ENCODE measurements at places on chromosomes 12 and 14.

- no peak overlapping the region for H3K27ac ChIP-seq
- H3K36me3 ChIP-seq: no peaks in the 10 kb centered on the region
- no peak for DNase-seq
- H3K4me3 ChIP-seq: no peak overlapping the region
- H3K27me3 ChIP-seq: no peaks in the 10 kb centered on the region
Measured at GRCh38 chr14:86143248-86143647, 613.3 kb downstream of the FLRT2 start.

- no peak overlapping the region for H3K4me3 ChIP-seq
- no peak for DNase-seq
- H3K27me3 ChIP-seq: no peaks in the 10 kb centered on the region
- no peaks in the 10 kb centered on the region for H3K36me3 ChIP-seq
- no peaks in the 10 kb centered on the region for H3K4me1 ChIP-seq
- H3K27ac ChIP-seq: no peak overlapping the region
Measured at GRCh38 chr14:99093532-99094517, 178.2 kb downstream of the BCL11B start.

DNA sequence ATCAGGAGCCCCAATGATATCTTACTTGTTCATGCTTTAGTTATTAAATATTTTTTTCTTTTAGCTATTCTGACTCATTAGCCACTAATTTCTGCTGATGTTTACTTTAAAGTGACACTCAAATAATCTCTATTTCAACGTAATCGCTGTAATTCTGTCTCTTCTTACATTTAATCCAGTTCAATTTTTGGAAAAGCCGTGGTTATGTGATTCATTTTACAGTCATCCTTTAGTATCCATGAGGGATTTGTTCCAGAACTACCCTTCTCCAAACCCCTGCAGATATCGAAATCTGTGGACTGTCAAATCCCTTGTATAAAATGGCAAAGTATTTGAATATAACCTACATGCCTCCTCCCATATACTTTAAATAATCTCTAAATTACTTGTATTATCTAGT is 1103.4 kb downstream of the LRFN5 start:
- no peak overlapping the region for H3K4me3 ChIP-seq
- no peaks in the 10 kb centered on the region for H3K4me1 ChIP-seq
- H3K27ac ChIP-seq: no peak overlapping the region
- no peaks in the 10 kb centered on the region for H3K27me3 ChIP-seq

DNA sequence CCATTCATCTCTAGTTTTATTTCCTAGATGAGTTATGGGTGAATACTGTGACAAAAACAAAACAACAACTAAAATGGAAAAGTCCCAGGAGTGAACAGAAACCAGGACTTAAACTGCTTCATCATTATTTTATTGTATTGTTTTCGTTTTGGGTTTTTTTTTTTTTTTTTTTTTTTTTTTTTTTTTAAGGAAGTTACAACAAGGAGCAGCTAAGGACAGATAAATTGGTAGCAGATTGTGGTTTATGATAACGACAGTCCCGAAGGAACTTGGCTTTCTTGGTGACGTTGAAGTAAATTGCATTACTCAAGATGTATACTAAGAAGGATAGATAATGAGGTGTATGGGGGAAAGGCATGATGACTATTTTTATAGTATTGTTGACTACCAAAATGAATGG is 866.3 kb downstream of the NRXN3 start:
- no peaks in the 10 kb centered on the region for H3K27me3 ChIP-seq
- no peaks in the 10 kb centered on the region for H3K36me3 ChIP-seq
- no peak overlapping the region for H3K27ac ChIP-seq
- H3K4me1 ChIP-seq: no peaks in the 10 kb centered on the region
- no peak for DNase-seq

GRCh38 chr12:119328111-119328510 is 6.4 kb upstream of the CCDC60 start:
- no peaks in the 10 kb centered on the region for H3K36me3 ChIP-seq
- no peak for DNase-seq
- no peak overlapping the region for H3K27ac ChIP-seq

GRCh38 chr12:2503762-2504161 is 291.0 kb upstream of the FKBP4 start:
- no peak for DNase-seq
- no peaks in the 10 kb centered on the region for H3K4me1 ChIP-seq
- no peaks in the 10 kb centered on the region for H3K27me3 ChIP-seq

DNA sequence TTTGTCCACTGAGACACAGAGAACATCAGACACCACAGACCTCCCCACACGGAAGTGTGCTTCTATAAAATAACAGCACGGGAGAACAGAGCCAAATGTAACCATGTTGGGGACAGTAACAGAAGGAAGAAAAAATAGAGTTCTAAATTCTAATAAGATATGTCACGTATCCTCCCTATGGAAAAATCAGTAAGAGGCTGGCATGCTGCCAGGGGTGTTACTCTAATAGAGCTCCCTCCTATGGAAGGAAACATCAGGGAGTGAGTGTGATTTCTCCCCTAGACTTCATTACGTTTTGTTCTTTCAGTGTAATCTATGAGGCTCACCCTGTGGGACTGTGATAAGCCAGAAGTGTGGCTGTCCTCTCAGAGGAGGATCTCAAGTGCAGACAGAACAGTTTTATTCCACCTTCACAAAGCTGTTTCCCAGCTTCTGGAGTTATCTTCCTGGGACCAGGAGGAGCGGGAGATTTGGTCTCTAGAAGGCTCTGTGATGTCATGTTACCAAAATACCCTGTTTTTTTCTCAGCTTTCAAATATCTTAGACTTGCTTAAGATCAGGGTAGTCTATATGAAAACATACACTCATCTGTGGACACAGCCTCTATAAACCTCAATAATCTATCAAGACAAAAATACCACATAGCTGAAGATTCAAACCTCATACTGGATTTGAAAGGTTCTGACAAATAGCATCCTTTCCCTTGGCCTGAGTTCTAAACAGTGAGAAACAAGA is 69.3 kb downstream of the ZFC3H1 start:
- no peaks in the 10 kb centered on the region for H3K4me1 ChIP-seq
- H3K27ac ChIP-seq: no peak overlapping the region
- H3K27me3 ChIP-seq: no peaks in the 10 kb centered on the region
- no peak for DNase-seq
- H3K36me3 ChIP-seq: no peaks in the 10 kb centered on the region

DNA sequence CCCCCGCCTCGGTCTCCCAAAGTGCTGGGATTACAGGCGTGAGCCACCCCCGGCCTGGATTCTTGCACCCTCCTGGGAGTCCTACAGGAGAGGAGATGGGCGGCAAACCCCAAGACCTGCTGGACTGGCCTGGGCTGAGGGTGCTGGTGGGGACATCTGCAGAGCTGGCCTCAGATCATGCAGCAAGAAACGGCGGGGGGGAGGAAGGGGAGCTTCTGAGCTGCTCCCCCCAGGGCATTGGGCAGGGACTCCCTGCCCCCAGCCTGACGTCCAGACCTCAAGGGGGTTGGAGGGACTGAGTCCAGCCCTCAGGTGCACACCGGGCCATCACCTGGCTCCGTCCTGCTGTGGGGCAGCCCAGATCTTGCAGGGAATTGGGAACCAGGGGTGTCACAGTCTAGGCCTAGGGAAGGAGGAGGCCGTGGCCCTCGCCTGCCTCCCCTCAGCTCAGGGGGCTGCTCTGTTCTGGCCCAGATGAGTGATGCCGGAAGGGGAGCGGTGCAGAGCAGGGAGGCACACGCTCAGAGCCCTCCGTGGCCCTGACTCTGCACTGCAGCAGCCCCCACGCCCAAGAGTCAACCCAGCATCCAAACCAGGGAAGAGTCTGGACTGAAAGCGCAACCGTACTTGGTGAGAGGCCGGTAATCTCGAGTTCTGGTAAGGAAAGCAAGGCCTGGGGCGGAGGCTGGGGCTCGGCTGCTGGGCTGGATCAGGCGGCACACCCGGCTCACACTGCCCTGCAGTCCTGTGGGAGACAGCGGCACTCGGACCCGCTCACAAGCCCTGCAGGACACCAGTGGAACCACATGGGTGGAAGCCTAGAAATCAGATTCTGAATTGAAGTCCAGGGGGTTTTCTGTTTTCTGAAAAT is 8.9 kb upstream of the AMN start:
- H3K27me3 ChIP-seq: no peaks in the 10 kb centered on the region
- H3K36me3 ChIP-seq: no peaks in the 10 kb centered on the region
- H3K4me3 ChIP-seq: no peak overlapping the region

DNA sequence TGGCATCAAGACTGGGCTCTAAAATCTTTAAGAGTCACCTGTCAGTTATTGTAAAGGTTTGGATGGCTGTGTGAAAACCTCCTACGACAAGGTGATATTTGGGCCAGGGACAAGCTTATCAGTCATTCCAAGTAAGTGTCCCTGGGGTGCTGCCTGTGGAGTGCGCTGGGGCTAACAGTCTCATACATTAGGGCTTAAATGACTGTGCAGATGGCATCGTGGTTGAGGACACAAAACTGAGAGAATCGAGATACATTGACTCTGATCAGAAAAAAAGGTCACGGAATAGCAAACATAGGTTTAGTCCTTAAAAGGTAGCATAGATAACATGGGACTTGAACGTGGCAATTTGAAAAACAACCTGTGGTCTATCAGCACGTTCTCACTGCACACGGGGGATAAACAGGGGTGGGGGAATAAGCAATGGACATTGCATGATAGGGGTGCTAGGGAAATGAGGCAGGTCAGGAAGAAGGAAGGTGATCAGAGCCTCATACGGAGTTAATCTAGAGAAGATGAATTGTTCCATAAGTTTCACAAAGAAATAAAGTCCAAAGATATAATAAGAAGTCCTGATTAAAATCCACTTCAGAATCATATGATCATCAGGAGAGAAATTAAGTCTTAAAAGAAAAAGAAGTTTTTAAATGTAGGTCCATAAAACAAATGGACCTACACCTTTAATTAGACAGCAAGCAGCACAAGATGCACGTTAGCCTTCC is 100.3 kb downstream of the DAD1 start:
- H3K27ac ChIP-seq: no peak overlapping the region
- H3K27me3 ChIP-seq: no peaks in the 10 kb centered on the region
- DNase-seq: no peak

- H3K4me1 ChIP-seq: no peaks in the 10 kb centered on the region
- no peaks in the 10 kb centered on the region for H3K27me3 ChIP-seq
- no peak for DNase-seq
- H3K27ac ChIP-seq: no peak overlapping the region
Measured at GRCh38 chr12:85523197-85523596, 243.2 kb downstream of the ALX1 start.

DNA sequence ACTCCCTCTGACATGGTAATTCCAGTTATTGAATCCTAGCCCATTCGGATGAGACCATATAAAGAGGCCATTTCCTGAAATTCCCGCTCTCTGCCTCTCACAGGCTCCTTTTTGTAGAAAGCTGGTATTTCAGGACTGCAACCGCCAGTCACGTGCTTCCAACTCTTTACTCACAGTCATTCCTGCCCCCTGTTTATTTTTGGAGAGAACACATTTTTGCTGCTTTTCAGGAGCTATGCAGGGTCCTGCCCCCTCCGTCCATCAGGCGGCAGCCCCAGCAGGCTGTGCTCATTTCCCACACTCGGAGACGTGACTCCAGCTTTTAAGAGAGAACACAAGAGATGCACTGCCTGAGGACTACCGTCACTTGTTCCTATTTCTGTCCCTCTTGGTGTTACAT is 26.8 kb downstream of the IFT43 start:
- H3K27ac ChIP-seq: no peak overlapping the region
- no peaks in the 10 kb centered on the region for H3K36me3 ChIP-seq
- H3K27me3 ChIP-seq: no peaks in the 10 kb centered on the region
- H3K4me3 ChIP-seq: no peak overlapping the region

DNA sequence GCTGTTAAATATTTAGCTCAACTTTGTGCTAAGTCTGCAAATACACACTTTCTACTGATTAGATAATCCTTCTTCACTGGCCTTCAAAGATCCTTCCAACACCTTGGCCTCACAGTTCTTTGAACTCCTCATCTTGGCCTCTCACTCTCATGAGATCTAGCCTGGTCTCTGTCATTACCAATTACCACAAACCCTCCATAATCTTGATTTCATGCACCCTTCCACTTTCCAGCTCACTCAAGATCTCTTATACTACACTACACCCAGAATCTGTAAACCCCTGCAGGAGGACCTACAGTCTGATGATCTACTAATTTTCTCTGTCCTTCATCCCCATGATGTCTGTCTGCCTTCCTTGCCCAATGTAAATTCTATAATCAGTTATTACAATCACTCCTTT is 71.1 kb downstream of the DUSP16 start:
- no peaks in the 10 kb centered on the region for H3K27me3 ChIP-seq
- no peak for DNase-seq
- H3K4me3 ChIP-seq: no peak overlapping the region
- no peaks in the 10 kb centered on the region for H3K4me1 ChIP-seq

GRCh38 chr12:131793243-131794022 is 34.8 kb upstream of the MMP17 start:
- peaks cover 8% of the 10 kb centered on the region for H3K4me1 ChIP-seq
- H3K27ac ChIP-seq: peak overlapping the region; percentile 41
- peaks cover 10% of the 10 kb centered on the region for H3K36me3 ChIP-seq

DNA sequence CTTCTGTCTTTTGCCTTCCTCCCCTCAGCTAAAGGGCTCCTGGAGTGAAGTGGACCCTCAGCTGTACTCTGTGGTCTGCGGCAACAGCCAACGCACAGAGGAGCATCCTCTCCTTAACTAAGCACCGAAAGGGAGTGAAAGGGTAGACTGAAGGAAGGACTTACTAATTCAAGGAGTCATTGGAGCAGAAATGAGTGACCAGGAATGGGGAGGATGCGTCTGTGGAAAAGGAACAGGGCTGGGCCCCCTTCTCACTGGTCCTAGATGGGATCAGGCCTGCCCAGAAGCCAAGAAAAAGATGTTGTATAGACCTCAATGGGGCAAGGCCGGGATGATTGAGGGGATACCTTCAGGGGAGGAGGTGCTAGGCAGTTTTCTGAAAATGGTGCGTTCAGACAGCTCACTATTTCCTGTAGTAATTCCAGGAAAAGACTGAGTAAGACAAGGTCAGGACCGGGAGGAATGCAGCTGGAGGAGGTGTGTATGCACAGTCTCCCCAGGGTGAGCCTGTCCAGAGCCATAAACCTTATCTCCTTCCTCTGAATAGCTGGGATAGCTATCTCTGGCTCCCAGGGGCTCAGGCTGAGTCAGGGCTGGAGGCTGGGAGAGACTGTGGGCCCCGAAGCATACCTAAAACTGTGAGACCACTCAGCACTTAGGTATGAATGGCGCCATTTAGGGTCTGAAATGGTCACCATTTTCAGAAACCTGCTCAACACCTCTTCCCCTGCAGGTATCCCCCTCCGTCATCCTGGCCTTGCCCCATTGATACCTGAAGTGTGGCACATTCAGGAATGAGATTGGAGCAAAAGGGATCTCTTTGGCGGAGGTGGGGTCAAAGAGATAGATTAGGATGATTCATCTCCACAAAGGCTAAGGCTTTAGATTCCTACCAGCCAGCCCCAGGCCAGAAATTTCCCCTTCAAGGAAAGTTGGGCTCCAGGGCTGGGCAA is 20.2 kb upstream of the KRT8 start:
- H3K4me3 ChIP-seq: no peak overlapping the region
- no peaks in the 10 kb centered on the region for H3K4me1 ChIP-seq
- H3K36me3 ChIP-seq: no peaks in the 10 kb centered on the region
- H3K27me3 ChIP-seq: no peaks in the 10 kb centered on the region

DNA sequence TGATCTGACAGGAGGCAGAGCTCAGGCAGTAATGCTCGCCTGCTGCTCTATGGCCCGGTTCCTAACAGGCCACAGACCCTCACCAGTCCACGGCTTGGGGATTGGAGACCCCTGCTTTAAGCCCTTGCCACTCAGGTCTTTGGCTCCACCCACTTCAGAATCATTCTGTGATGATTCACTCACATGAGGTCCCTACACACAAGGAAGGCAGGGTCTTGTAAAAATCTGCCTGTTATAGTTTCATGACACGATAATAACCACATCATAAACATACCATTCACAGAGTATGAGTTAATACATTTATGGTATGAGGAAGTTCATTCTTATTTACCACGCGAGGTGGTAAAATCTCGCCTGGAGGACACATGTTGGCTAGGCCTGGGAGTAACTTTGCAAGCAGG is 29.0 kb upstream of the MAX start:
- no peaks in the 10 kb centered on the region for H3K27me3 ChIP-seq
- H3K4me3 ChIP-seq: no peak overlapping the region
- H3K36me3 ChIP-seq: no peaks in the 10 kb centered on the region
